Breast epithelium (tissue), 4 donors: ENCODE measurements at places on chromosomes 3 and 15. TPM values are rescaled to one million over a fixed set of nuclear protein-coding genes. Genes with fewer than 3 reads are reported as not detected.

Gene KBTBD8
- 1.6 TPM for total RNA-seq

Gene TMEM207
- total RNA-seq = not detected

Gene GABRR3
- not detected for total RNA-seq

Gene SERINC4
- not detected for total RNA-seq

Gene GRM2
- not detected for total RNA-seq

Gene IMPG2
- 0.32 TPM for total RNA-seq

GRCh38 chr3:197807969-197808587 is 17.0 kb downstream of the LRCH3 start:
- H3K4me1 ChIP-seq = peaks cover 3% of the 10 kb centered on the region
- H3K36me3 ChIP-seq = no peaks in the 10 kb centered on the region
- peak overlapping the region; percentile 54 for H3K27ac ChIP-seq
- DNase-seq = no peak
- H3K4me3 ChIP-seq = no peak overlapping the region
- H3K27me3 ChIP-seq = no peaks in the 10 kb centered on the region

GRCh38 chr15:90810354-90810753 is 58.0 kb upstream of the FURIN start:
- H3K4me3 ChIP-seq = no peak overlapping the region
- H3K36me3 ChIP-seq = no peaks in the 10 kb centered on the region
- no peaks in the 10 kb centered on the region for H3K4me1 ChIP-seq
- no peak for DNase-seq
- no peaks in the 10 kb centered on the region for H3K27me3 ChIP-seq

DNA sequence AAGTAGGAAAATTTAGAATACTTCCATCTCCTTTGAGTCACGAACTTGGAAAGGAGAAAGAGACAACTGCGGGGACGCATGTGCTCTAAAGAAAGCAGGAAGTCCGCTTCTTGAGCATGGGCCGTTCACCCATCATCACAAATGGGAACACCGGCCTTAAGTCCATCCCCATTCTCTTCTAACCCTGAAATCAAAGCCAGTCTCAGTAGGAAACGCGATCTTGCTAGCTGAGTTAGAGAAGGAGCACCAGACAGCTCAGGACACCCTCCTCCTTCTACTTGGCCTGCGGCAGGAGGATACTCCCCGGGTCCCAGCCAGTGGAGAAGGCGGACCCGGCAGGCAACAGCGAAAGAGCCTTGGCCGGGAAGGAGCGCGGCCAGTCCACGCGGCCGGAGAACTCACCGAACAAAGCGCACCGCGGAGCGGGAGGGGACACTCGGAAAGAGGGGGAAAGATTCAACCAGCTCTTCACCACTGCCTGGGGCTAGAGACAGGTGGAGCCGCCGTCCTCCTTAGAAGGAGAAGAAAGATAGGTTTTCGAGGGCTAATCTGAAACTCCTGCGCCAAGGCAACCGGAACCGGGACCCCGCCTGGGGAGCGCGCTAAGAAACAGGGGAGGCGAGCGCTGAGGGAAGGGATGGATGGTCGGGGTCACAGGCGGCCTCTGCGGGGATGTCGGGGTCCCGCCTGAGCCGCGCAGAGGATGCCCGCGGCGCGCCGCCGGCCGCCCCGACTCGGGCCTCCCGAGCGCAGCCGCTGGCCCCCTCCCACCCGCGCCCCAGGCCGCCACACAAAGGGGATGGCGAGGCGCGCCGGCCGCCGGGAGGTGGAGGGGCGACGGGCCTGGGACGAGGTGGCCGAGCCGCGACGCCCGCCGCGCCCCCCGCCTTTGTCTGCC is 818 bp downstream of the SLC4A7 start:
- H3K36me3 ChIP-seq = no peaks in the 10 kb centered on the region
- peak overlapping the region; percentile 98 for H3K27ac ChIP-seq
- H3K4me3 ChIP-seq = peak overlapping the region; percentile 86
- peaks cover 9% of the 10 kb centered on the region for H3K4me1 ChIP-seq
- no peak for DNase-seq

DNA sequence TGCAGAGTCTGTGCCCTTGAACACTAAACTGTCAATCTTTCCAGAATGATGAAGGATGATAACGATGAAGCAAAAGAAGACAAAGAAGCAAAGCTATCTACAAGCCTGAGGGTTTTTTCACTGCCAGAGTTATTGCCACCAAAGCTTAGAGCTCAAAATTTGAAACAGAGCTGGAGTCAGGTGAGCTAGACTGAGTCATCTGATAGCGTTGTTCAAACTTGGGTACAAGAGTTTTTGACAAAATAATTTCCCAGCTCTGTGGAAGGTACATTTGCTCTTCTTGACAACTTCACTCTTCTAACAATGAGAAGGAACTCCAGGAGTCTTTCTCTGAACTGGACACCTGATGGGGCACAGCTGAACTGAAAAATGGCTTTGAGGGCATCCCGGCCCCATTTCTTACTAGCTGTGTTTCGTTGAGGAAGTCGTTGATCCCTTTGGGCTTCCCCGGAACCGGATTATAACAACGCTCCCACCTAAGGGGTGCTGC is 715 bp downstream of the MCCC1 start:
- DNase-seq = no peak
- H3K4me1 ChIP-seq = no peaks in the 10 kb centered on the region
- no peaks in the 10 kb centered on the region for H3K27me3 ChIP-seq
- H3K36me3 ChIP-seq = no peaks in the 10 kb centered on the region
- peak overlapping the region; percentile 97 for H3K27ac ChIP-seq
- H3K4me3 ChIP-seq = peak overlapping the region; percentile 70

DNA sequence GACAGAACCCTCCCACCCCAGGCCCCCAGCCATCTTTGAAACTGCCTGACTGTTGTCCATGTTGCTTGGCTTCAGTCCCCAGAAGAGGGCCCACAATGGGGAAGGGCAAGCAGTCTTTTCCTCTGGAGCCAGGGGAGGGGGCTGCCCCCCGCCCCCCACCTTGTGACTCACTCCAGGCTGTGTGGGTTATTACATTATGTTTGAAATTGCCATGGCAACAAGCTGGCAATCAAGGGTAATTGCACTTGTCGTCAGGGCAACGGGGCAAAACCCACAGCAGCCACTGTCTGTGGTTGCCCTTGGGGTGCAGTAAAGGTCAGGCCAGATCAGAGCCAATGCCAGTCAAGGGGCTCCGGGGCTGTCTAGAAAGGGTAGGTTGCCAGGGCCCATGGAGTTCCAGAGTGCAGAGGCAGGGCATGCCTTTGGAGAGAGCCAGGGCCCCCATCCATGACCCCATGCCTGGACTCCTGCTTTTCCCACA is 3.1 kb upstream of the CAMKV start:
- no peaks in the 10 kb centered on the region for H3K36me3 ChIP-seq
- H3K4me1 ChIP-seq = no peaks in the 10 kb centered on the region
- H3K4me3 ChIP-seq = no peak overlapping the region
- H3K27ac ChIP-seq = no peak overlapping the region
- DNase-seq = no peak

DNA sequence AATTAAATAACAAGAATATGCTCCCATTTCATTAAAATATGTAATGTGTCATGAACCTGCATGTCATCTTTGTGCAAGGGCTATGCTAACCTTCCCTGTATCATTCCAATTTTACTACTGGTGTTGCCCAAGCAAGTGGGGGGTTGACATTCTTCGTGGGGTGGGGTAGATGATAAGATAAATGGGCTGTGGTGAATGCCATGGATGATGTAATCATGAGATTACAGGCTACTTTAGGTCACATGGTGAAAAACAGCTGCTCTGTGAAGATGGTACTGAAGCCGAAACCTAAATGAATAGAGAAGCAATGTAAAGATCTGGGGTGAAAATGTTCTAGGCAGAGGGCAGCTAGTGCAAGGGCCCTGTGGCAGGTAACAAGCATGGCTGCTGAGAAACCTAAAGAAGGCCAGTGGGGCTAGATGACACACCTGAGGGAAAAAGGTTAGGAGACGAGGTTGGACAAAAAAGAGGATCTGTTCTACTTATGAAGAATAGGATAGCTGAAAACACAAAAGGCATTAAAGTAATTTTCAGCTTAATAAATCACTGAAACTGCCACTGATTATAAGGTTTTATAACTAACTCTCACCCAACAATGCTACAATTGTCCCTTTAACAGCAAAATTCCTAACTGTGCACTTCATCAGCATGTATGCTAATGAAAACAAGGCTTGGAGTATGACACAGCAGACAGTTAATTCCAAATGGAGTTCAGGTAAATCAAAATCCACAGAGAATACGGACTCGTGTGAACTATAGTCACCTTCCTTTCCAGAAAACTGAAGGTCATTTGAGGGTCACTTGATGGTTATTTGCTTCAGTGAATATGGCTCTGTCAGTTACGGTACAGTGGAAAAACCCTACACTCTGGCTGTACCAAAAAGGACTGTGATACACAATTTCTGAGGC is 35.0 kb downstream of the MTMR10 start:
- H3K4me1 ChIP-seq = no peaks in the 10 kb centered on the region
- no peak overlapping the region for H3K27ac ChIP-seq
- H3K36me3 ChIP-seq = peaks cover 7% of the 10 kb centered on the region
- no peaks in the 10 kb centered on the region for H3K27me3 ChIP-seq
- H3K4me3 ChIP-seq = no peak overlapping the region

- no peak overlapping the region for H3K27ac ChIP-seq
- DNase-seq = no peak
- no peaks in the 10 kb centered on the region for H3K4me1 ChIP-seq
- no peak overlapping the region for H3K4me3 ChIP-seq
- no peaks in the 10 kb centered on the region for H3K27me3 ChIP-seq
- H3K36me3 ChIP-seq = no peaks in the 10 kb centered on the region
Observed at GRCh38 chr15:85091990-85092389, 110.3 kb downstream of the PDE8A start.

DNA sequence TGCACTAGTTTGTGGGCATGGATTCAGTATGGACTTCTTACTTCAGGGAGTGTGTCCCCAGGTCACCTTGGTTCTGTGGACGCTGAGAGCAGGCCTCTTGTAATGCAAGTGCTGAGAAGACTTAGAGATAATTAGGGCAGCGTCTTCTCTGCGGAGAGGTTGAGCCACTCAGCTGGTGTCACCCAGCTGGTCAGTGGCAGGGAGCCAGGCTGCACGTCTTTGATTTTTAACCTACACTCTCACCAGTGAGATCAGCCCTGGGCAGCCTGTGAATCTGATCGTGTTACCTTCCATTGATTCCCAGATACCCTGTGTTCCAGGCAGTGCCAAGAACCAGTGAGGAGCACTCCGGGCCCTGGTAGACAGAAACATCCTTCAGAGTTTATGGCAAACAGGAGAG is 92.6 kb downstream of the SLCO3A1 start:
- no peak overlapping the region for H3K27ac ChIP-seq
- no peak overlapping the region for H3K4me3 ChIP-seq
- peaks cover 28% of the 10 kb centered on the region for H3K4me1 ChIP-seq
- no peaks in the 10 kb centered on the region for H3K36me3 ChIP-seq
- no peaks in the 10 kb centered on the region for H3K27me3 ChIP-seq
- no peak for DNase-seq

DNA sequence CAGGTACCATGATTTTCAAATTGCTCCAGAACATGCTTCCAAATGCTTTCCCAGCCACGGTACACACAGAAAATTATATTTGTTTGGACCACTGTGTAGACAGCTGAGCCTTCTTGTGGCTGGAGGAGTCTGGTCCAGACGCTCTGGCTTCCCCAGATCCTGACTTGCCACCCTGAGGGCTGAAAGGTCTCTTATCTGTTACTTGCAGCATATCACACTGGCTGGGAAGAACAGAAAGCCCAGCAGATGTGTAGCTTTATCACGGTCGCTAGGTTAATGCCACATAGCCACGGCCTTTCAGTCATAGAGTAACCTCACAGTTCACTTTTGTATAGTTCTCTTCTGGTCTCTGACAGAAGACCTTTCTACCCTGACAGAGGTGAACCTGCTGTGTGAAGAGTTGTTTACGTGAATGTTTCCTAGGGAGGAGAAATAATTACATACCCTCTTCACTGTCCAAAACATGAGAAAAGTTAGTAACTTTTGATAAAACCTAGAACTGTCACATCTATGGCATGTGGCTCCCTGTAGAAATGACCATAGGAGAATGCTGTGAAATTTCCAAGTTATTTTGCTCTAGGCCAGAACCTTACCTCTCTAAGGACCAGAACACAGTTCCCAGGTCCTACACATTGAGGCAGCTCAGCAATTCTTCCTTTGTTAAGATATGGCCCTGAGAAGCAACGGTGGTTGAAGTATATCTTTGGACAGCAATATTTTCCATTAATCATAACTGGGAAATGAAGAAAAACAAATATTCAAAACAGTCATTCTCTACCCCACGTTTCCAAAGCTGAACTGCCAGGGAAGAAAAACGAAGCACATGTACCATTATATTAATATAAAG is 15.8 kb upstream of the STIMATE start:
- no peak for DNase-seq
- H3K4me3 ChIP-seq = no peak overlapping the region
- H3K4me1 ChIP-seq = no peaks in the 10 kb centered on the region
- no peak overlapping the region for H3K27ac ChIP-seq

GRCh38 chr15:71440489-71441110 is 325.3 kb downstream of the THSD4 start:
- no peaks in the 10 kb centered on the region for H3K27me3 ChIP-seq
- no peak for DNase-seq
- no peaks in the 10 kb centered on the region for H3K4me1 ChIP-seq
- H3K27ac ChIP-seq = no peak overlapping the region
- H3K4me3 ChIP-seq = no peak overlapping the region
- H3K36me3 ChIP-seq = no peaks in the 10 kb centered on the region

GRCh38 chr3:14093831-14094230 is 30.8 kb downstream of the CHCHD4 start:
- H3K27ac ChIP-seq = no peak overlapping the region
- no peak for DNase-seq
- H3K4me1 ChIP-seq = no peaks in the 10 kb centered on the region
- H3K27me3 ChIP-seq = no peaks in the 10 kb centered on the region

- no peak for DNase-seq
- H3K4me1 ChIP-seq = no peaks in the 10 kb centered on the region
- no peak overlapping the region for H3K27ac ChIP-seq
- no peak overlapping the region for H3K4me3 ChIP-seq
- no peaks in the 10 kb centered on the region for H3K27me3 ChIP-seq
Observed at GRCh38 chr3:130480736-130481135, 36.2 kb upstream of the COL6A6 start.

DNA sequence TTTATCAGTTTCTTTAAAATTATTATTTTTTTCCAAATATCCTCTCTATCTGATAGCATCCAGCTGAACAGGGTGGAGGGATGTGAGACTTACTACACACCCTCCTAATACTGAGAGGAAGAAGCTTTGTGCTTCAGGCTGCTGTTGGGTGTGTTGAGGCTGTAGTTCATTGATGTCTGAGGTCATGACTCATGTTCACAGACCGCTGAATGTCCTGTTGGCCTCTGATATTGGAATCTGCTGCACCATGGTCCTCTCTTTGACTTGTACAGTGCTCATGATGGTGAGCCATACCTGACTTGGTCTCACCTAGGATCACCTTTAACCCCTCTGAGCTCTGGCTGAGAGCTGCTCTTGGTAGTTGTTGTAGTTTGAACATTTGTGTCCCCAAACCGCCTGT is 302.9 kb downstream of the SATB1 start:
- H3K4me3 ChIP-seq = no peak overlapping the region
- no peaks in the 10 kb centered on the region for H3K36me3 ChIP-seq
- no peak overlapping the region for H3K27ac ChIP-seq
- H3K27me3 ChIP-seq = no peaks in the 10 kb centered on the region
- no peaks in the 10 kb centered on the region for H3K4me1 ChIP-seq
